Hypothalamus (tissue), 51 donors: ENCODE measurements at places on chromosomes 16 and 17.

- DNase-seq: no peak
Measured at GRCh38 chr16:25841761-25842160, 150.0 kb downstream of the HS3ST4 start.

GRCh38 chr17:80780381-80781198, 211.1 kb upstream of the CHMP6 start:
- no peak for DNase-seq

- DNase-seq: no peak
Measured at GRCh38 chr16:79482011-79482410, 118.5 kb downstream of the MAF start.

DNA sequence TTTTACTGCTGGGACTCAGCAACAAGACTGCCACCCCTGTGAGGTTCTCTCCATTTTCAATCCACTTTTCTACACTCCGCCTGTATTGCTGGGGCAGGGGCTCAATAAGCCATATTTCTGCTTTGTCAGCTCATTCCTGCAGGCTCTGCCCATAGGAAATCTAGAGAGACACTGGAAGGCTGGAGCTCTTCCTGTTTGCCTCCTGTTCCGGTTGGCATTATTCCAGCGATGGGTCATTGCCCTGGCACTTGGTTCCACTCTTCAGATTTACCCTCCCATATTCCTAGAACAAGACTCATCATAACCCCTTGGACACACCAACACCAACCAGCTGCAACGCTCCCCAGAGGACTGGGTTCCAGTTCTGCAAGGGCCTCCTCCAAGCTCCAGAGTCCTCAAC, 210.4 kb downstream of the CA10 start:
- DNase-seq: no peak

GRCh38 chr17:50259477-50260324, 14.6 kb upstream of the TMEM92 start:
- no peak for DNase-seq

DNA sequence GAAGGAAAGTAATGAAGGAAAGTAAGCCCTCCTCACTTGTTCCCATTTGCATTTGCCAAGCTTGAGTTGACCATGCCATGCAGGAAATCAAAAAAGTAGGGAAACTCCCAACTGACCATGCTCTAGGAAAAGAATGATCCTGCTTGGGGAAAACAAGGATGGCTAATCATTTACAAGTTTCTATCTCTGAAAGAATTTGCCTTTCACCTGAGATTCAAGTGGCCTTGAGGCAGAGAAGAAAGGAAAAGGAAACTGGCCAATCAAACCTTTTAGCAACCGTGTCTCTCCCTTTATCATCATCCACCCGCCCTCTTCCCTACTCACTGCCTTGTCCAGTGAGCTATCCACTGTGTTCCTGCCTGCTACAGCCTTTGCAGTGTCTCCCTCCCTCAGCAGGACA, 757.2 kb upstream of the SOX9 start:
- no peak for DNase-seq
